ENCODE measurements at places on chromosomes 7 and 10.
A peak's percentile ranks its signal among the peaks of the same experiment; 100 is the strongest.

GRCh38 chr7:34501156-34501555, 156.9 kb upstream of the NPSR1 start:
- no peaks in the 10 kb centered on the region for H3K27me3 ChIP-seq
- H3K4me3 ChIP-seq: no peak overlapping the region
- no peaks in the 10 kb centered on the region for H3K4me1 ChIP-seq
- no peaks in the 10 kb centered on the region for H3K36me3 ChIP-seq

GRCh38 chr7:114242992-114243507, 171.6 kb upstream of the FOXP2 start:
- no peaks in the 10 kb centered on the region for H3K27me3 ChIP-seq
- no peak overlapping the region for H3K4me3 ChIP-seq

- peaks cover 26% of the 10 kb centered on the region for H3K27me3 ChIP-seq
- DNase-seq: peak; percentile 18
- no peaks in the 10 kb centered on the region for H3K36me3 ChIP-seq
- no peak overlapping the region for H3K4me3 ChIP-seq
- no peaks in the 10 kb centered on the region for H3K4me1 ChIP-seq
Observed at GRCh38 chr10:132272231-132272971, 35.3 kb downstream of the STK32C start.

DNA sequence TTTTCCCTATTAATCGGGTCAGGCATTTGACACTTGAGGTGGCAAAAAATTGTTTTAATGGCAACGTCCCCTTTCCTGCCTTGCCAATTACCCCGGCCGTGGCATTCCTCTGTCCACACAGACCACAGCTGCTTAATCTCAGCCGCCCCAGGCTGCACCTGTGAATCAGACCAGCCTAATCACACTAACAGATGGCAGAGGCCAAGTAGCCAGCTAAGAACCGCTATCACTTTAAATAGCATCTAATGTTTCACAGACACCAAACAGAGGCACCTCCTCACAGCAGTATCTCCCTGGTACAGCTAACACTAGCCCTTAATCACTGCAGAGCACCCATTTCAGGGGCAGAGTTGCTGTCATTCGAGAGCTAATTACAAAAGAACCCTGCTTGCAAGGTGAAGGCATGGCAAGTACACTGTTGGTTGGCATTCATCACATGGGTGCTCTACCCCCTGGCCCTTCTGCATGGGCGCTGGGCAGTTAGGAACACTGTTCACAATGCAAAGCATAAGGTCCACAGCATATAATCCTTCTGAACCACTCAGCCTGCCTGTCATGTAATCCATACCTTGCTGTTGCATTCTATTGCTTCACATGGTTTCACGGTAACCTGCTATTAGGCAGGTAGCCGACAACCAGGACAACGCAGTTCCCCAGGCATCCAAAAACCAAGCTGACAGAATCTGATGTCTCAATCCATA, 38.8 kb downstream of the FGFR2 start:
- H3K27ac ChIP-seq: no peak overlapping the region
- H3K4me1 ChIP-seq: peaks cover 35% of the 10 kb centered on the region
- DNase-seq: no peak
- no peaks in the 10 kb centered on the region for H3K27me3 ChIP-seq
- no peak overlapping the region for H3K4me3 ChIP-seq
- H3K36me3 ChIP-seq: peaks cover 29% of the 10 kb centered on the region

DNA sequence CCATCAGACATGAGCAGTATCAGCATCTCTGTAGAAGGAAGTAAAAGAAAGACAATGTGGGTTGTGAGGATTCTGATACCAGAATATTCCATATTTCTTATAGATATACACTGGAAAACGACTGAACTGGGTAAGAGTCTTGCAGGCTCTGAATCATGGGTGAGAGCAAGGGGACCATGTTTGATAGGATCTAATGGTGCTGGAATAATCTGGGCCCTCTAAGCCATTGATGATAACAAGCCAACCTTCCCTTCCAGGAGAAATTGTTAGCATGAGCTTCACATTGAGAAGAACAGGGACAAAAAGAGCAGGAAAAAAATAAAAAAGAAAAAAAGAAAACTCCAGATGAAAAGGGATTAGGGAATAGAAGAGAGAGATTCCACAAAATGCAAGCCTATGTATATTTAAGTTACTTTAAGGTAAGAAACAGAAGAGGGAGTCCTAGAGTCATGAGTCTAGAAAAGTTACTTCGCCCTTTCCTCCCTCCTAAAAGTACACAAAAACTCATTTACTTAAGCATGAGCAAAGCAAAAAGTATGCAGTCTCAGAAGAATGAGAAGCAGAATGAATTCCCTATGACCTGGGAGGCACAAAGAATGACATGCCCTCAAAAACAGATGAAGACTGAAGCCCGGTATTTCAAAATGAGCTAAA, 181.9 kb downstream of the TMEM26 start:
- no peaks in the 10 kb centered on the region for H3K27me3 ChIP-seq
- no peak overlapping the region for H3K4me3 ChIP-seq
- H3K27ac ChIP-seq: peak overlapping the region; percentile 50
- H3K36me3 ChIP-seq: no peaks in the 10 kb centered on the region
- DNase-seq: no peak

DNA sequence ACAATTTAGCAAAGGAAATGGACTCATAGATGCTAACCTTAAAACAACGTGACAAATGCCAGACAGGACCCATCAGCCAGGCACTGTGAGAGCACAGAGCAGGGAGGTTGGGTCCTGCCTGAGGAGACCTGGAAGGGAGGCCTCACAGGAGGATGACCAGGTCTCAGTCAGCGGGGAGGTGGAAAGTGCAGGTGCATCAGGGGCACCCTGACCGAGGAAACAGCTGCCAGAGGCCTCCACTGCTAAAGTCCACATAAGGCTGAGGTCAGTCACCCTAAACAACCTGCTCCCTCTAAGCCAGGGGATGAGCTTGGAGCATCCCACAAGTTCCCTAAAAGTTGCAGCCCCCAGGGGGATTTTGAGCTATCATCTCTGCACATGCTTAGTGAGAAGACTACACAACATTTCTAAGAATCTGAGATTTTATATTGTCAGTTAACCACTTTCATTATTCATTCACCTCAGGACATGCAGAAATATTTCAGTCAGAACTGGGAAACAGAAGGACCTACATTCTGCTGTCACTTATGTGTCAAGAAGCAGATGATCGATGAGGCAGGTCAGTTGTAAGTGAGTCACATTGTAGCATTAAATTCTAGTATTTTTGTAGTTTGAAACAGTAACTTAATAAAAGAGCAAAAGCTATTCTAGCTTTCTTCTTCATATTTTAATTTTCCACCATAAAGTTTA, 157.6 kb upstream of the LANCL2 start:
- H3K27ac ChIP-seq: no peak overlapping the region
- H3K27me3 ChIP-seq: no peaks in the 10 kb centered on the region
- H3K4me1 ChIP-seq: peaks cover 13% of the 10 kb centered on the region
- peaks cover 5% of the 10 kb centered on the region for H3K36me3 ChIP-seq
- no peak overlapping the region for H3K4me3 ChIP-seq
